ENCODE measurements at places on chromosomes 11 and 22.

GRCh38 chr22:26574001-26574723, 15.8 kb downstream of the TPST2 start:
- DNase-seq, result no peak

DNA sequence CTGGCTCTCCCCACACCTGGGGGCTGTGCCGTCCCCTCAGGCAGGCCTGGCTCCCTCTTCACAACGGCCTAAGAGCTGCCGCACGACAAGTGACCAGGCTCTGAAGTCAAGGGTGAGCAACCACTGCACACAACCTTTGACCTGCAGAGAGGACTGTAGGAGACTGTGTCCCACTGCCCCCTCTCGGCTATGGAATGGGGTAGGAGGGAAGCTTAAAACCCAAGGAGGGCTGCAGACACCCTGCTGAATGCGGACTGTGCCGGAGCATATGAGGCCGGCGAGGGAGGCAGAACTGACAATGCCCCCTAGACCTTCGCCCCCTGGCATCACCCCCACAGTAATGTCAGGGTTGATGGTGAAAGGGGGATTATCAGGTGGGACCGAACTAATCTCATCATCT, 311.9 kb downstream of the CTTN start:
- no peak for DNase-seq

DNA sequence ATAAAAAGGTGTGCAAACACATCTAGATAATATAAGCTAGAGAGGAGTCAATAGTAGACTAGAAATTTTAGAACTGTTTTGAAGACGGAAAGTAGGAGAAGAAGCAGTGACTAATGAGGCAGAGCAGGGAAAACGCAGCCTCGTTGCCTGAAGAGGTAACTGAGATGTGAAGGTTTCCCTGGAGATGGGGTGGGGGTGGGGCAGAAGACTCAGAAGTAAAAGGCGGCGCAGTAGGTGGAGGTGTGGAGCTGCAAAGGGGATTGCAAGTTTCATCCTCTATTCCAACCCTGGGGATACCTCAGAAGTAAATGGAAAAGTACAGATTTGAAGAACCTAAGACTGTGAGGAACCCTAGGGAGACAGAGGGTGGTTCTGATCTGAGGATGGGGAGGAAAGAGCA, 109.5 kb downstream of the TMPRSS5 start:
- DNase-seq, result no peak

- DNase-seq, result no peak
Measured at GRCh38 chr22:29569011-29569678, 11.8 kb downstream of the NIPSNAP1 start.

GRCh38 chr11:131666006-131666405, 295.6 kb downstream of the NTM start:
- DNase-seq, result no peak

DNA sequence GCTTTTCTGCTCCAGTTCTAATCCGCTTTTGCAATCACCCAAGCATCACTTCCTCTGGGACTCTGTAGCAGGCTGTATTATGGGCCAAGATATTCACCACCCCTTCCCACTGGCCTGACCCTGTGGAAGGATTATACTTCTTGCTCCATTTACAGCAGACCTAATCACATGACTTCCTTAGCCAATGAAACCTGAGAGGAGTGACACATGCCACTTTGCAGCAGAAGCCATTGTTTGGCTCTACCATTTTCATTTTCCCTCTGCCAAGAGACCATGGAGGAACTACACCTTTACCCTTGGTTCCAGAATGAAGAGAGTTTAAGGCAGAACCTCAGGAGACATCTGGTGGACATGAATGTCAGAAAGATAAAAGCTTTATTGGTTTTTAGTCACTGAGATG, 134.9 kb upstream of the HSD17B12 start:
- no peak for DNase-seq

Measured in activated T-helper 1 cell treated with anti-CD3 and anti-CD28 coated beads, Interleukin-2, amount 50 U/mL, for 16 hours (primary cell).